ENCODE measurements at places on chromosomes 11 and 22. TPM values are rescaled to one million over a fixed set of nuclear protein-coding genes. Genes with fewer than 3 reads are reported as not detected.

The CDC45 gene
- total RNA-seq, result 43.7 TPM

- no peak for DNase-seq
Measured at GRCh38 chr11:120529214-120529613, 17.7 kb downstream of the GRIK4 start.

DNA sequence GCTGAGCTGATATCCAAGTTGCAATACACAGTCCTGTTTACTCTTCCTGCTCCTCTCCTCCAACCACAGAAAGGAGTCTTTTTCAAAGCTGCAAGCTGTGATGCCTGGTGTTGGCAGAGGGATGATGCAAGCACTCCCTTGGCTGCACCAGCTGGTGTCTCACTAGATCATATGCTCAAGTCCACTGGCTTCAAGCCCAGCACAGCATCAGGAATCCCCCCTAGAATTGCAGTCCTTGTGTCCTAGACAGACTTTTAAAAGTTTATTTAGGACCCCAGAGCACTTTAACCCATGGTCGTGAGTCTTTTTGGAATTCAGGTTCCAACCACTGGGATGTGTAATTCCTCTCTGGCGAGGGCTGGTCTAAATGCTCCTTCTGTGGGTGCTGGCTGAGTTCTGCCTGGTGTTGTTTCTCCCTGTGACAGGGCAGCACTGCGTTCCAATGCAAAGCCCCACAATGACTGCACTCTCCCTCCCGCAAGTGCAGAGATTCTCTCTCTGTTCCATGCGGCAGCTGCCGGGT lies 1.9 kb upstream of the HEPN1 start:
- DNase-seq, result no peak

DNA sequence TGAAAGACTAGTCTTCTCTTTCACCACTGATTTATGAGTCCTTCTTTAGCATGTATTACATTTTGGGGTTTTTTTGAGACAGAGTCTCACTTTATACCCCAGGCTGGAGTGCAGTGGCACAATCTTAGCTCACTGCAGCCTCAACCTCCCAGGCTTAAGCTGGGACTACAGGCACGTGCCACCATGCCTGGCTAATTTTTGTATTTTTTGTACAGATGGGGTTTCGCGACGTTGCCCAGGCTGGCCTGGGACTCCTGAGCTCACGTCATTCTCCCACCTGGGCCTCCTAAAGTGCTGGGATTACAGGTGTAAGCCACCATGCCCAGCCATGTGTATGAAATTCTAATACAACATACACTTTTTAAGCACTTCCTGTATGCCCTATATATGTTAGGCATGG lies 26.3 kb upstream of the CXCR5 start:
- DNase-seq, result no peak

- DNase-seq, result no peak
Measured at GRCh38 chr22:29461263-29461662, 18.8 kb upstream of the NEFH start.

The SLC5A12 gene
- 0.47 TPM for total RNA-seq

DNA sequence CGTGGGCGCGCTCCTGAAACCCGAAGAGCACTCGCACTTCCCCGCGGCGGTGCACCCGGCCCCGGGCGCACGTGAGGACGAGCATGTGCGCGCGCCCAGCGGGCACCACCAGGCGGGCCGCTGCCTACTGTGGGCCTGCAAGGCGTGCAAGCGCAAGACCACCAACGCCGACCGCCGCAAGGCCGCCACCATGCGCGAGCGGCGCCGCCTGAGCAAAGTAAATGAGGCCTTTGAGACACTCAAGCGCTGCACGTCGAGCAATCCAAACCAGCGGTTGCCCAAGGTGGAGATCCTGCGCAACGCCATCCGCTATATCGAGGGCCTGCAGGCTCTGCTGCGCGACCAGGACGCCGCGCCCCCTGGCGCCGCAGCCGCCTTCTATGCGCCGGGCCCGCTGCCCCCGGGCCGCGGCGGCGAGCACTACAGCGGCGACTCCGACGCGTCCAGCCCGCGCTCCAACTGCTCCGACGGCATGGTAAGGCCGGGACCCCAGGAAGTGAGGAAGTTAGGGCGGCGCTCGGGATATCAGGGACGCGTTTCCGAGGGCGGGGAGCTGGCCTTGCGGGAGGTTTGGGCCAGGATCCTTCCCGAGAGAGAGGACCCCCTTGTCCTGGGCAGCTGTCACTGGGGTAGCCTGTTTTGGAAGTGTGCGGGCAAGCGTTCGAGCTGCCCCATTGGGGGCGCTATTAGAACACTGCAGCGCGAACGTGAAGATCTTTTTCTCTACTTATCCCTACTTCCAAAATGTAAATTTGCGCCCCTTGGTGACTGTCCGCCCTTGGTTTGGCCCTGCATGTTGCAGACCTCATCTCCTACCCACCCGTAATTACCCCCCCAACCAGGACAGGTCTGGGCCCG lies 796 bp downstream of the MYOD1 start:
- no peak for DNase-seq

- no peak for DNase-seq
Measured at GRCh38 chr11:85619499-85619898, 7.6 kb downstream of the DLG2 start.

- no peak for DNase-seq
Measured at GRCh38 chr22:49955581-49956417, 4.8 kb upstream of the PIM3 start.

DNA sequence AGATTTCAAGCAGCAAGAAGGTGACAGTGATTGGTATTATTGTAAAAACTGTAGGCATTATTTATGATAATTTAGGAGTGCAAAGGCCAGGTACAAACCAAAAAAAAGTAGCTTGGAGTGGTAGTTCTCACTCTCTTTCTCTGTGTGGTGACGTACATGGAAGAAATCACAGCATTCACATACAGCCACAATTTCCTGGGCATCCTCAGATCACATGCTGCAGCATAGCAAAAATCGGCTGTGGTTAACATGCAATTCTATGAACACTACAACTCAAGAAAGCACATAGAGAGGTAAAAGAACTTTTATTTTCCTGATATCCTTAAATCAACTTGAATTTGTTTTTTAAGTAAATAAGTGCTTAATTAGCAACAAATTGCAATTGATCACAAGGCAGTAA lies 875.8 kb downstream of the DLG2 start:
- DNase-seq, result no peak

GRCh38 chr11:64694821-64695365 lies 28.1 kb downstream of the NRXN2 start:
- DNase-seq, result no peak

DNA sequence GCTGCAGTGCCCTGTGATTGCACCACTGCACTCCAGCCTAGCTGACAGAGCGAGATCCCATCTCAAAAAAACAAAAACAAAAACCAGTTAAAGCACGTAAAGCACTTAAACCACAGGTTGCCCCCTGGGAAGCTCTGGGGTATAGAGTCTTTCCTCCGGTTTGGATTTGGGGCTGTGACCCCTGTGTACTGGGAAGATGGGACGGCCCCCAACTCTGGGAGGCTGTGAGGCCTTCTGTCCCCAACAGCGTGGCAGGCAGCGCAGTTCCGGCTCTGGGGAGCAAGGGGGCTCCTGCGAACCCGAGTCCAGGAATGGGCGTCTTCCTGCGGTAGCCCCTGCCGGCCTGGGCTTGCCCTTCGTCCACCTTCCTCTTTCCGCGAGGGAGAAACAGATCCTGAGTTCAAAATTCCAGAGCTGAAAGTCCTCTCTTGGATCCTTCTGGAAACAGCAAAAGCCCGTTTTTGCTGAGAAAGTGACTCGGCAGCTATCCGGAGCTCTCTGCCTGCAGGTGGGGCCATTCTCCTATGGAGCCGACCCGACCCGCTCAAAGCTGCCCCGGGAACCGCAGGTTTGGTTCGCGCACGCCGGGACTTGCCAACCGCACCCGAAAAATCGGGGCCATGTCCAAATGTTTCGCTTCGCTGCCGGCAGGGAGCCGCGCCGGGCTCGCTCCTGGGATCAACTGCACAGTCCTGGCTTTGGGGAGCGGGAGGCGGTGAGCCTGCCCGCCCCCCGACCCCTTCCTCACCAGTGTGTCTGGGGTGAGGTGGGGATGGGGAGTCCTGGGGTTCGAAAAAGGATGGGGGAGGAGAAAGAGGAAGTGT lies 36.3 kb upstream of the POLA2 start:
- DNase-seq, result peak; percentile 67

The CNIH2 gene
- total RNA-seq, result 4.0 TPM

DNA sequence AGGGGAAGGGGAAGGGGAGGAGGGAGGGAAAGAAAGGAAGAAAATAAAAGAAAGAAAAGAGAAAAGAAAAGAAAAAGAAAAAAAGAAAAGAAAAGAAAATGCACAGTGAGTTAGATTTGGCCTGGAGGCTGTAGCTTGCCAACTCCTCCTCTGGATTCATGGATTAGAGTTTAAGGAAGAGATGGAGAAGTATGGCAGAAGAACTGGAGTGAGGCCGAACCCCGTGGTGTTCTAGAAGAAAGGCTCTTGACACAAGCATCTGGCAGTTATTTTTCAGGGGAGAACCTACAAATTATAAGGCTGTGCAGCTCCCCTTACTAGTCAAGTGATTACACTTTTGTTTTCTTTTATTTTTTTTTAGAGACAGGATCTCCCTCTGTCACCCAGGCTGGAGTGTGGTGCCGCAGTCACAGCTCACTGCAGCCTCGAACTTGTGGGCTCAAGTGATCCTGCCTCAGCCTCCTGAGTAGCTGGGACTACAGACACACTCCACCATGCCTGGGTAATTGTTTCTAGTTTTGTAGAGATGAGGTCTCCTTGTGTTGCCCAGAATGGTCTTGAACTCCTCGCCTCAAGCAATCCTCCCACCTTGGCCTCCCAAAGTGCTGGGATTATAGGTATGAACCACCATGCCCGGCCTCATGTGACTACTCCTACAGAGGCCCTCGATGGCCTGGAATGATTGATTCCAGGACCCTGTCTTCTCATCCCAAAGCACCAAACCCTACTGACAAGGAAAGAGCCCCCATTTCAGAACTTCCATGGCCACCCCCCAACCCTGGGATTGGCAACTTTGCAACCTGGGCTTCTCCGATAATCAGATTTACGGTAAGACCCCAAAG lies 19.5 kb downstream of the ZNF74 start:
- DNase-seq, result no peak

The SLC25A22 gene
- total RNA-seq, result 39.7 TPM

The GLYAT gene
- not detected for total RNA-seq

GRCh38 chr11:80024119-80024518 lies 583.3 kb upstream of the TENM4 start:
- DNase-seq, result no peak

DNA sequence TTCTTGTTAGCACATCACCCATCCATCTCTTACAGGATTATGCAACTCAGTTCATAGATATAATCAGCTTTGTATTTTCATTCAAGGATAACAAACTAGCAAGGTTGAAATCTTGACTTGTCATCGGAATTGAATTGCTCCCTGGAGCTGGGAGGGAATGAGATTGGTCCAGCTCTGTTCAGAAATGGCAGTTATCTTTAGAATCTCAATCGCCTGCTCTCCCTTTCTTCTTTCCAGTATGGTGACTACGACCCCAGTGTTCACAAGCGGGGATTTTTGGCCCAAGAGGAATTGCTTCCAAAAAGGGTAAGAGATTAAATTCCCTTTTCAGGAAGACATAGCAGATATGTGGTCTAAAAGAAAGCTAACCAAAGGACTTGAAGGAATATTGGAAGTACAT lies 51.0 kb downstream of the NF2 start:
- no peak for DNase-seq

DNA sequence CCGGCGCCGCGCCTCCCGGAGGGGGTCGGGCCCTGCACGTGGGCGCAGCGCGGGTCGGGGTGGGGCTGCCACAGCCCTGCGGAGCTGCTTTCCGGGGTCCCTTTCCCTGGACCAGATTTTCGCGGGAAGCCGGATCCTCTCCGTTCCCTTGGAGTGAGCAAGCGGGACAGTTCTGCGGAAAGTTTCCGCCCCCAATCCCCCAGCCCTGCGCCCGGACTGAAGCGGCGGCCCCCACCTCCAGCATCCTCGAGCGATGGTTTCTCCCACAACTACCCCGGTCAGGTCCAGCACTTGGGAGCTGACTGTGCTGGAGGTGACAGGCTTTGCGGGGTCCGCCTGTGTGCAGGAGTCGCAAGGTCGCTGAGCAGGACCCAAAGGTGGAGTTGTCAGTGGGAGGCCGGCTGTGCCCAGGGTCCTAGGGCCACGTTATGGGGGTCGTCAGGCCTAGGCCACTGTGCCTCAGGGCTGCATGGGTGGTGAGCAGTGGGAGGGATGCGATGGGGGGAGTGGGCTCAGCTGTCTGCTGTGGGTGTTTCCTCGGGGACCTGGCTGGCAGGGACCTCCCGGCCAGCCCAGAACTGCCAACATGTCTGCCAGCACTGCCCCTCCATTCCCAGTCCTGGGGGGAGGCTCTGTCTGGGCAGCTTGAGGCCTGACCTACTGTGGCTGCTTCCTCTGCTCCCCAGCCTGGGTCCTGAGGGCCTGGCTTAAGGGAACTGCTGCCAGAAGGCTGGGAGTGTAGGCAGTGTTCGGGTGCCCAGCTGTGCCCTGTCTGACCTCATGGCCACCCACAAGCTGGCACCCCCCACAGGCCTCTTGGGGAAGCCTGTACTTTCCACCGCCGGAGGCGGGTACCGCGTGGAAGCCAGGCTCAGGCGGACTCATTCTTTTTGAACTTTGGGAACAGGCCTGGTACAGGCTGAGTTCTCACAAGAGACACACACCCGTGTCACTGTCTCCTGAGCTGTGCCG lies 726 bp downstream of the ST3GAL4 start:
- no peak for DNase-seq

GRCh38 chr11:65615950-65616574 lies 486 bp downstream of the PCNX3 start:
- DNase-seq, result peak; percentile 50

The SORL1 gene
- 21.8 TPM for total RNA-seq

DNA sequence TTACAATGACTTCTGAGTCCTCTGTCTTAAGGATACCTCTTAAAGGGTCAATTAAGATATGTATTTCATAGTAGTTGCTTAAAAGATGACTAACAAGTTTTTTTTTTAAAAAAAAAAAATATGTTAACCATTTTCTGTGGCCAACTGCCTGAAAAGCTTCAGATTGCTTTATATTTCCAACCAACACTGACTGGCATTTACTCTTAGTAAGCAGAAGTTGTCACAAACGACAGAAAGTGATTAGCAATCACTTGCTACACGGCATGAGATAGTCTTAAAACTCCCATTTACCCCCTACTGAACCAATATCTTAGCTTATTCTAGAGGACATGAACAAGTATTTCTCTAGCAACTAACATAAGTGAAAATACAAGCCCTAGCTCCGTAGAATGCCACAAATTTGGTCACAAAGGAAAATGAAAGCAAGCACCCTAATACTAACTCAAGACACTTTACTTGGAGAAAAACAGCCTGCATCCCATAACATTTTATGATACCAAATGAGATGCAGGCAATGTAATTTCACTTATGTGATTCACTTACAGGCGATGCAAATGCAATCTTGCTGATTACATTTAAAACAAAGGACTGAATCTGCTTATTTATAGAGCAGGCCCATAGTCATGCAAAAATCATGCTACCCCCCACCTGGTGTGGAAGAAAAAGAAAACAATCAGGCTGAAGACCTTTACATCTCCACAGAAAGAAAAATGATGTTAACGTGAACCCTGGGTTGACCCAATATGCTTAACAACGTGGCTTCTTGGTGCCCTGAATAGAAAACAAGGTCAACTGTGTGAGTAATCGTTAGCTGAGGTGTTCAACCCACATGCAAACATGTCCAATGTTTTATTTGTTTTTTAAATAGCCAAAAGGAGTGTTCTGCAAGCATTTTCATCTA lies 25.7 kb downstream of the MPPED2 start:
- no peak for DNase-seq

Data from testis (tissue), 5 donors.